Stimulated activated CD8-positive, alpha-beta memory T cell treated with anti-CD3 and anti-CD28 coated beads, Interleukin-15, amount 100 ng/mL, for 4 hours (primary cell): ENCODE measurements at places on chromosomes 11 and 22.

DNA sequence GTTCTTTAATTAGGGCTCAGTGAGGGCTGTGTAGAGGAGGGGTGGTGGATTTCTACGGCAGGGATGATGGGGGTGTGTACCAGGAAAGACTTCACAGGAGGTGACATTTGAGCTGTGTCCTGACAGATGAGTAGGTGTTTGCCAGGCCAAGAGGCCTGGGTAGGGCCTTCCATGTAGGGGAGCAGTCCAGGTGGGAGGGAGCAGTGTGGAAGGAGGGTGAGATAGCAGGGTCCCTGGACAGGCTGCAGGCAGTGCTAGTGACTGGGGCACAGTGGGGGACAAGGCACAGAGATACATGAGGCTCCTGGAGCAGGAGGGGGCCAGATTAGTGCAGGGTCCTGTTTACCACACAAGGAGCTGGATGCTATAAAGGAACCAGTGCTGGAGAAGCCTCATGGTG lies 147.9 kb upstream of the CADM1 start:
- no peak for DNase-seq

DNA sequence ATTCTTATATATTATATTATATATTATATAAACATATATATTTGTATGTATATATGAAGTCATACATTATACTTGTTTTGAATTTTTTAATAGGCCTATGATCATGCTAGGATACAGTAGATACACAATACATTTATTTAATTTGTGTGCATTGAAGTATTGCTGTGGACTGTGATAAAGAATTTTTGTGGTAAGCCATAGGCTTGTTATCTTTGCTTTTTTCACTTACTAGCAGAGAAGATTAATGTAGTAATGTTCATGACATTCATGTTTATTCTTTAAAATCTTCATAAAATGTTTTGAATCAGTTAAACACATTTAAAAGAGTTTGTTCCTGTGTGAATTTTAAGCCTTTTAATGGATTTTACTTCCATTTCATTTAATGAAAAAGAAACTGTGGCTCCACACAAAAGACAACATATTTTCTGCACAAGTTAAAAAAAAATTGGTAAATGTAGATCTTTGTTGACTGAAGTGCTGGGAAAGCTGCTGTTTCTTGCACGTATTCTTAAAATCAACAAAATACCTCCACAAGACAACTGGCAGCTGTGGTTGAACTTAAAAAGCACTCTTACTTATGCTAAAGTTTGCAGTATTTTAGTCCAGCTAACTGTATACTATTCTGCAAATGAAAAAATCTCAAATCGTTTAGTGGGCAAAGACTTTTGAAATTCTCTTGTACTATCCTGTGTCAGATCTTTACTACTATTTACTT lies 156.2 kb downstream of the TMEM135 start:
- DNase-seq = no peak

- DNase-seq = no peak
Observed at GRCh38 chr11:72975778-72976521, 161.7 kb downstream of the ATG16L2 start.

DNA sequence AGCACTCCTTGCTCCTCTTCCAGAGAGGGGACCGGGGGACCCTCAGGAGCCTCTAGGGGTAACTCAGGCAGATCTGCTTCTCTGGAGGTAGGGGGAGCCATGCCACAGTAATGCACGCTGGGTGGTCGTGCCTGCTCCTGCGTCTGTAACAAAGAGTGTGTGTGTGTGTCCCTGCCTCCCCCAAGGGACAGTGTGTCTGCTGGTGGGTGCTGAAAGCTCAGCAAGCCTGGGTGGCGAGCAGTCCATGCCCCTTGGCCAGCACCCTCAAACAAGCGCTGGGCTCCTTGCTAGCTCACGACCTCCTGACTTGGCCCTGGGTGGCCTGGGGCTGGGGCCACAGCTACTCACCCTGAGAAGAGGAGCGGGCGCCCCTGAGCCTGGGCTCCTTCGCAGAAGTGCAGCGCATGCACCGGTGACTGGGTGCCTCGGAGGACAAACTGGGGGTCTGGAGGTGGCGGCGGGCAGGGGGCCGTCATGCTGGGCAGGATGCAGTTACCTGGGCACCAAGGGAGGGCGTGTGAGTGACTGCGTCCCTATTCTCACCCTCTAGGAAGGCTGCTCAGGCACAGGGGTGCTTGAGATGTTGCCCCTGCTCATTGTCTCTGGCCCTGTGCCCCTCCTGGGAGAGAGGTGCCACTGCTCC lies 33.7 kb downstream of the GNB1L start:
- no peak for DNase-seq

DNA sequence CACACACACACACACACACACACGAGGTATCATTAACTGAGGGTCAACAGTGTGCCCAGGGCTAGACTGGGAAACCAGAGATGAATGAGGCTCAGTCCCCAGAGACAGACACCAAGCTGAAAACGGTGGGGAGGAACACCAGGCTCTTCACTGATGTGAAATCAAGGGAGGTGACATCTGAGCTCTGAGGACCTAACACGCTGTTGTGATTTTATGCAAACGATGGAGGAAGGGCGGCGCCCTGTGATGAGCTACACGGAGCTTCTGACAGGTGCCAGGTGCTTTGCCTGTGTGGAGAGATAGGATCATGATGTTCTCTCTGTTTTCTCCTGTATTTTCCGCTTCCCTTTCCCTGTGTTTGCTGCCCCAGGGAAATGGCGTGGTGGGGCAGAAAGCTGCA lies 6.5 kb upstream of the CYB5R3 start:
- DNase-seq = no peak

- DNase-seq = no peak
Observed at GRCh38 chr11:110573411-110573810, 138.8 kb downstream of the ARHGAP20 start.

DNA sequence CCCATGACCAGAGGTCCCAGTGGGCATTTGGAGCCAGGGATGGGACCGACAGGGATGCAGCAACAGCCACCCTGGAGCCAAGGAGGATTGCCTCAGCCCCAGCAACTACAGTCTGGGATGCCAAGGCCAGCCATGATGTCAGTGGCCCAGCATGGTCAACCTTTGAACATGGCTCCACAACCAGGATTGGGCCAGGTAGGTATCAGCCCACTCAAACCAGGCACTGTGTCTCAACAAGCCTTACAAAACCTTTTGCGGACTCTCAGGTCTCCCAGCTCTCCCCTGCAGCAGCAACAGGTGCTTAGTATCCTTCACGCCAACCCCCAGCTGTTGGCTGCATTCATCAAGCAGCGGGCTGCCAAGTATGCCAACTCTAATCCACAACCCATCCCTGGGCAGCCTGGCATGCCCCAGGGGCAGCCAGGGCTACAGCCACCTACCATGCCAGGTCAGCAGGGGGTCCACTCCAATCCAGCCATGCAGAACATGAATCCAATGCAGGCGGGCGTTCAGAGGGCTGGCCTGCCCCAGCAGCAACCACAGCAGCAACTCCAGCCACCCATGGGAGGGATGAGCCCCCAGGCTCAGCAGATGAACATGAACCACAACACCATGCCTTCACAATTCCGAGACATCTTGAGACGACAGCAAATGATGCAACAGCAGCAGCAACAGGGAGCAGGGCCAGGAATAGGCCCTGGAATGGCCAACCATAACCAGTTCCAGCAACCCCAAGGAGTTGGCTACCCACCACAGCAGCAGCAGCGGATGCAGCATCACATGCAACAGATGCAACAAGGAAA lies 27.3 kb upstream of the L3MBTL2 start:
- no peak for DNase-seq

GRCh38 chr11:70220920-70221319 lies 17.8 kb downstream of the FADD start:
- DNase-seq = no peak

DNA sequence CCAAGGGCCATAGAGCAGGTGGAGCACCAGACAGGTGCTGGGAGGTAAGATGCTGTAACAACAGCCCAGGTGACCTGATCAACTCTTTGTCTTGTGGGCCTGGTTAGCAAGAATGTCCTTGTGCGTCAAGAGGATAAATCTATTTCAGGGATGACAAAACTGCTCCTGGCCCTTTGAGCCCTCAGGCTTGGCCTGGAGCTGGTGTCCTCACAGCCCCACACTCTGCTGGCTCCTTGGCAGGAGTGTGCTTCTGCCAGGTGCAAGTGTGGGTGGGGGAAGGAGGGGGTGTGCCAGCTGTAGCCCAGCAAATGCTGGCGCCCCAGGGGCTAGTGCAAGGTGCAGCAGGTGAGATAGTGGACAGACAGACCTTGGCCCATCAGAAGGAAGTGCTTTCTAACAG lies 19.5 kb downstream of the AMPD3 start:
- DNase-seq = no peak

- DNase-seq = no peak
Observed at GRCh38 chr11:30159546-30159945, 71.3 kb upstream of the FSHB start.

DNA sequence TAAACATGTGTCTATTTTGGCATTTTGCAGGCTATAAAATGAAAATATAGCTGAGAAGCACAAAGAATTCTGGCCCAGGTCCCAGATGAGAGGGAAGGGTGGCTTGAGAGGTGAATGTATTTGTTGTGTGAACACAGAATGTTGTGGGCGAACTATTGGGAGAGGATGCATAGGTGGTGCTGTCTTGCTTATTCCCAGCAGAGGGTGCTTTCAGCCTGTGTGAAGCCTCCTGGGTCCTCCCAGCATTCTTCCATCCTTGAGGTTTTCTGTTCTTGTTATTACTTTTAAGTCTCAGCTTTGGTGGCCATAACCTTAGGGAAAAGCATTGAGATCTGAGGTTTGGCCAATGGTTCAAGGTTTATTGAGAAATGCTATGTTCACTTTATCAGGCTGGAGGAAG lies 108.7 kb upstream of the SNX19 start:
- no peak for DNase-seq

GRCh38 chr11:68406324-68407313 lies 53.9 kb upstream of the PPP6R3 start:
- no peak for DNase-seq

DNA sequence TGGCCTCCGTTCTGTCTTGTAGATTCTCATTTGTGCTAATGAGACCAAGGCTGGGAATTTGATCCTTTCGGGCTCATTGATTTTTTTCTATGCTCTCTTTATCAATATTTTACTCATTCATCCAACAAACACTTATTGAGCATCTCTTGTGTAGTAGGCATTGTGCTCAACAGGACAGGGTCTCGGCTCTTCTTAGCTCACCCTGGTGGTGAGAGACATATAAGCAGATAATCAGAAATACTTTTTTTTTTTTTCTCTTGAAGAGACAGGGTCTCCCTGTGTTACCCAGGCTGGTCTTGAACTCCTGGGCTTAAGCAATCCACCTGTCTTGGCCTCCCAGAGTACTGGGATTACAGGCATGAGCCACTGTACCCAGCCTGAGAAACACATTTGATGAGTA lies 48.0 kb upstream of the SLC5A1 start:
- no peak for DNase-seq

GRCh38 chr11:108196901-108197300 lies 25.5 kb downstream of the NPAT start:
- no peak for DNase-seq

DNA sequence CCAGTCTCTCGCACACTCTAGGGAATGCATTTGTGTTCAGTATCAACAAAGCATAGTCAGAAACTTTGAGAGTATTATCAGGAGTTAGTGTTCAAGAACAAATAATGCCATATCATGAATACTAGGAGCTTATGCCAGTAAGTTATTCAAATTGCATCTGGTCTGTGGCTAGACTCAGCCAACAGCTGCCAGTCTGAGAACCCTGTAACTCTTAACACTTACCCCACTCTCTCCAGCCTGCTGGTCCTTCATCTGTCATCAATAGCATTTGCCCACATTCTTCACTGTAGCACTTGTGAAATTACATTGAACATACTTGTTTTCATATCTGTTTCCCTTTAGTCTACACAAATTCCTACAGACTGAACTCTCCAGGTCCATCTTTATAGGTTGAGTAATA lies 1157.5 kb upstream of the RAG2 start:
- DNase-seq = no peak

GRCh38 chr11:19311308-19312030 lies 70.7 kb upstream of the E2F8 start:
- DNase-seq = no peak

DNA sequence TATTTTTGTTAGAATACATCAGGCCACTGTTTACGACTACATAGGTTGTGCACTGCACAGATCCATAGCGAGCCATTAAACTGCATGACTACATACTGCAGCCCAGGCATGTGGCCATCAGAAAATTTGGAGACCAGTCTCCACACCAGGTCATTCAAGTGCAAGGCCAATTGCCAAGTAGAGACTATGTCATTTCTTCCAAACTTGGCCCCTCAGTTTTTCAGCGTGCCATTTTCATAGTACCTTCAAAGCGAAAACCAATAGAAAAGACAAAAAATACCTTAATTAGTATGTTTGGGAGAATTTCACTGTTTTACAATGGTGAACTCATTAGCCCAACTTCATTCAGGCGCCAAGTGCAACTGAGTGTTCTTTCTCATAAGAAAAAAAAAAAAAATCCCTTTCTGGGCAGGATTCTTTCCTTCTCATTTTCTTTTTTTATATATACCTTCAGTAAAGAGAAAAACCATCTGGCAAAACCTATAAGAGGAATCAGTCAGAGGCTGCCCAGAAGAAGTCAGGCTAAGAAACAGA lies 30.4 kb downstream of the PAMR1 start:
- no peak for DNase-seq

- no peak for DNase-seq
Observed at GRCh38 chr11:131668500-131669400, 298.3 kb downstream of the NTM start.

GRCh38 chr22:47553436-47553835 lies 791.0 kb downstream of the TBC1D22A start:
- no peak for DNase-seq

GRCh38 chr22:42376711-42377554 lies 55.3 kb downstream of the NFAM1 start:
- no peak for DNase-seq

GRCh38 chr11:133895061-133895479 lies 49.8 kb upstream of the SPATA19 start:
- no peak for DNase-seq

DNA sequence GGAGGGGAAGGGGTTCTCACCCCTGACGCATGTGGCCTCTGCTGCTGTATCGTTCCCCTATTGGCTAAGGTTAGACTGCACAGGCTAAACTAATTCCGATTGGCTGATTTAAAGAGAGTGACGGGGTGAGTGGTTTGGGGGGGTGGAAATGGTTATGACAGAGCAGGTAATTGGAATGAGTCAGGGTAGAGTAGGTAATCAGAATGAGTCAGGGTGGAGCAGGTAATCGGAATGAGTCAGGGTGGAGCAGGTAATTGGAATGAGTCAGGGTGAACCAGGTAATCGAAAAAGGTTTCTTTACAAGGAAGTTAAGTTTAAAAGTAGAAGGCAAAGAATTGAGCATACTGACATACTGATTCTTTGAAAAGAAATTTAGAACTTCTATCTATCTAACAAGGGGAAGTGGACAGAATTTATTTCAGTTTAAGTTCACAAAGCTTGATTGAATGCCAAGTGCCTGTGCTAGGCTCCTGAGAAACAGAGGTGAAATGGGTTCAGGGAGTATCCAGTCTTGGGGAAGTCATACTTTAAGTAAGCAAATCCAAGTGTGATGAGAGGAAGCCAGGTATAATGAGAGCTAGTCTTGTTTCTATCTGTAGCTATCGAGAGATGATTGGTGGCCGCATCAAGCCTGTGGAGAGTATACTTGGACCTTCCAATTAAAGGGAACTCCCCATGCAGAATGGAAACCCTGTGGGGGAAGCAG lies 58.0 kb downstream of the C11orf91 start:
- no peak for DNase-seq
